ENCODE measurements at places on chromosomes 12 and 14.

DNA sequence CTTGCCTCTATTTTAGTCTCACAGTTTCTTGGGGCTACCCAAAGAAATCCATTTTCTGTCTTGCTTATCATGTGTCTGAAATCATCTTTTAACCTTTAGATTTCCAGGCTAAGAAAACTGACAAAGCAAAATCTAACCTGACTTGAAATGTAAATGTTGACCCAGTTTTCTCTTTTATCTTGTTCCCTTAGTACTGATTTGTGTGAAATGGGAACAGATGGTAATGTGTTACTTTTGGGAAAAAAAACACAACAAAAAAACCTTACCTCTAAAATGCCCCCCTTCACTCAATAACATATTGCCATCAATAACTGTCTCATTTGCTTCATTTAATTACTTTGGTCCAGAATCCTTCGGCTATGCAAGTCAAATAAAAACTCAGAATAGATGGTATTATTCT is 383.2 kb upstream of the DCN start:
- DNase-seq = no peak

DNA sequence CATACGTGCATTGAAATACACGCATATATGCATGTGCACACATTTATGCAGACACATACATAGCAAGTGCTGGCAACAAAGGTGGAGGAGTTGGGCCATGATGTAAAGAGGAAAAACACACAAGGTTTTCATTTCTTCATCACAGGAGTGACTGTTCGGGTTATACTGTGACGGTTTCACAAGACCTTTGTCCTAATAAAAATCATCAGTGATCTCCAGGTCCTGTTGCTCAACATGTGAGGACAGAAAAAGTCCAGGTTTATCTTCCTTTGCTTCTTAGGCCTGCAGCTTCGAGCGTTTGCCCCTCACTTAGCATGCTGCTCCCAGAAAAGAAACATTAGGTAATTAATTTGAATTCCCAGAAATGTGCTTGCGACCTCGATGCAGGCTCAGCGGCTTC is 1260.0 kb upstream of the TMEM132C start:
- no peak for DNase-seq

DNA sequence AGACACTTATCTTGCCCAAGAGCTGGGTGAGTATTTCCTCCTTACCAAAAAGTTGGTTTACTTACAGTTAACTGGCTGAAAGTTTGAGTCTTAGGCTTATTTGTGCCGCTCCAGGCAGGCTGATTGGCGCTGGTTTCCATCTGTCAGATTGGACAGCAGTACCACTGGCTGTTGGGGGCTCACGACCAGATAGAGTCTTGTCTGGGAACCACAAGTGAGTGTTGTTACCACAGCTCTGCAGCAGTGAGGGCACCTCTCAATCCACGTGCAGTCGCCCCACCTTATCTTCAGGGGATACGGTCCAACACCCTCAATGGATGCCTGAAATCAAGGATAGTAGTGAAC is 58.9 kb downstream of the DDX51 start:
- DNase-seq = no peak

GRCh38 chr12:10027721-10028120 is 2.8 kb upstream of the CLEC9A start:
- DNase-seq = no peak

DNA sequence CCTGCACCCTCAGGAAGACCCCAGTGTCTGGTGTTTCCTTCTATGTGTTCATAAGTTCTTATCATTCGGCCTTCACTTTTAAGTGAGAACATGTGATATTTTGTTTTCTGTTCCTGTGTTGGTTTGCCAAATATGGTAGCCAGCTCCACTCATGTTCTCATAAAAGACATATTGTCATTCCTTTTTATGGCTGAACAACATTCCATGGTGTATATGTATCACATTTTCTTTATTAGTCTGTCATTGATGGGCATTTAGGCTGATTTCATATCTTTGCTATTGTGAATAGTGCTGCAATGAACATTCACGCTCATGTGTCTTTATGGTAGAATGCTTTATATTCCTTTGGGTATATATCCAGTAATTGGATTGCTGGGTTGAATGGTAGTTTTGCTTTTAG is 645.1 kb downstream of the SLC16A7 start:
- DNase-seq = no peak

DNA sequence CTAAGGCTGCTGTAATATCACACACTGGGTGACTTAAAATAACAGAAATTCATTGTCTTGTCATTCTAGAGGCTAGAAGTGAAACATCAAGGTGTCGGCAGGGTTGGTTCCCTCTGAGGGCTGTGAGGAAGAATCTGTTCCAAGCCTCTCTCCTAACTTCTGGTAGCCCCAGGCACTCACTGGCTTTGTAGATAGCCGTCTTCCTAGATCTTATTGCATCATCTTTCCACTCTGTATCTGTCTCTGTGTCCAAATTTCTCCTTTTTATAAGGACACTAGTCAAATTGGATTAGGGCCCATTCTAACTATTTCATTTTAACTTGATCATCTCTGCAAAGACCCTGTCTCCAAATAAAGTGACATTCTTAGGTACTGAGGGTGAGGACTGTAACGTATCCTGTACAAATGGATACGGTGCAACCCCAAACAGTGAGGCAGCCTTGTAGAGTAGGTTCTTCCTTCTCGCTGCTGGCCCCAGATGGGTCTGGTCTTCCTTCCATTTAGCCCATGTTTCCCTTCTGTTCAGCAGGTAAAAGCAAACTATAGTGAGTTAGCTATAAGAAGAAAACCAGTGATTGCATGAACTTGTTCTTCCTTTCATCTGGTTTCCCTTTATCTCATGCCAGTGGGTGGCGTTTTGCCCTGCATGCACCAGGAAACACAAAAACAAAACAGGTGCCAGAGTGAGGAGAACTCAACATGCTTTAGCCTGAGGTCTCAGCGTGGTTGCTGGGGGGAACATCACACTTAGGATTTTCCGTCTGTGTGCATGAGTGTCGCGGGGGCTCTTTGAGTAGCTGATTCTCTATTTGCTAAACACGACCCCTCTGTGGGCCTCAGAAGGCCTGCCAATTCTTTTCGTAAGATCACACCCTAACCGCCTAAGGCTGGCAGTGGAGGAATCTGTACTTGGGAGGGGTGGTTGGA is 19.5 kb downstream of the TTC9 start:
- DNase-seq = no peak

DNA sequence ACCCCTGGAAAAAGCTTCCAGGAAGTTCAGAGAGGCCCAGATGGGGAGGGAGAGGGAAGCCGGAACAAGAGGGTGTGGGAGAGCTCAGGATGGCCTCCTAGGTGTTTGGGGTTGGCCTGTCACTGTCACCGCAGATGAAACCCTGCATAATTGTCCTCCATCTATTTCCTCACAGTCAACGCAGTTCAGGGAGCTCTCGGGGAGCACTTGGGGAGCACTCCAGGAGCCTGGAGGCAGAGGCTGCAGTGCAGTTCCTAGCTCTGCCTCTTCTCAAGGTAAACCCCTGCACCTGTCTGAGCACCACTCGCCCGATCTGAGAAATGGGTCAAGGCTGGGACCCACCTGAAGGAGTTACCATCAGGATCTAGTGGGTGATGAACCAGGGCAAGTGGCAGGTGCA is 194.6 kb upstream of the LHX5 start:
- DNase-seq = no peak

DNA sequence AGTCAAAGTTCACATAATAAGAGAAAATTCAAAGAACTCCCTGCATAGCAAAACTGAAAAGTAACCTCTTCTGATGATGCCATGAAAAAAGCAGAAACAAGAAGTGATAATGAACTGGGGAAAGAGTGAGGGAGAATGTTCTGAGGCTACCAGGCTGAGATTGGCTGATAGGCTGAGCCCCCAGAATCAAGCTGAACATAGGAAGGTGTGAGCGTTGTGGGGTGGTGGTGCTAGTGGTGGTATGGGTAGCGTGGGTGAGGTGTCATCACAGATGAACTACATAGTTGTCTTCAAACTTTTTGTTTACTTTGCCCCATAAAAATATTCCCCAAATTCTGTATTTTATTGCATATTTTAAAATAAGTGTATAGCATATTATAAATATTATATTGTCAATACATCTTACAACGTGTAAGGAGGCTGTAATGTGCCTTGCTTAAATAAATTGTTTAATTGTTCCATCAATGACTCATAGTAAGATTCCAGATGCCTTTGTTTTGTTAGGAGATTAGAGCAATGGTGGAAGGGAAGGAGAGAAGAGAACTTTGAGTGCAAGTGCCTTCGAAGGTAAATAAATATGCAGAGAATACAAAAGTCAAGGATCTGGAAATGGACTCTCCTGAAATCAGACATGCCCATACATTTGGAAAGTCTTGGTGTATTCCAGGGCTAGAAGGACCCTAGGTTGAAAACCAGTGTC is 15.8 kb upstream of the CFAP54 start:
- no peak for DNase-seq

DNA sequence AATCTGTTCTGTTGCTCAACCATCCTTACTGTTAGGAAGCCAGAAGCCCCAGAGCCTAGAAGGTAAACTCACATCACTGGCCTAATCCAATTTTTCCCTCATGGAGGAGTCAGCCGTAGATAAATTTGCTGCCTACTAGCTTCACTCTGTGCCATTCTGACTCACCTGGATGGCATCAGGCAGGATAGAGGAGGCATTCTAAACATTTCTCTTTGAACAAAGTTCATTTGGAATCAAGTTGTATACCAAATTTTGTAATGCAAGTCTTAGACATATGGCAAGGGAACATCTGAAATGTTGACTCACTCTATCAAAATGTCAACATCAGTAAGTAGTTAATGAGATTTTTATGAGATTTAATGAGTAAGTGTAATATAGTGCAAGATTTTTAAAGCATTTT is 13.6 kb upstream of the TBC1D30 start:
- no peak for DNase-seq

DNA sequence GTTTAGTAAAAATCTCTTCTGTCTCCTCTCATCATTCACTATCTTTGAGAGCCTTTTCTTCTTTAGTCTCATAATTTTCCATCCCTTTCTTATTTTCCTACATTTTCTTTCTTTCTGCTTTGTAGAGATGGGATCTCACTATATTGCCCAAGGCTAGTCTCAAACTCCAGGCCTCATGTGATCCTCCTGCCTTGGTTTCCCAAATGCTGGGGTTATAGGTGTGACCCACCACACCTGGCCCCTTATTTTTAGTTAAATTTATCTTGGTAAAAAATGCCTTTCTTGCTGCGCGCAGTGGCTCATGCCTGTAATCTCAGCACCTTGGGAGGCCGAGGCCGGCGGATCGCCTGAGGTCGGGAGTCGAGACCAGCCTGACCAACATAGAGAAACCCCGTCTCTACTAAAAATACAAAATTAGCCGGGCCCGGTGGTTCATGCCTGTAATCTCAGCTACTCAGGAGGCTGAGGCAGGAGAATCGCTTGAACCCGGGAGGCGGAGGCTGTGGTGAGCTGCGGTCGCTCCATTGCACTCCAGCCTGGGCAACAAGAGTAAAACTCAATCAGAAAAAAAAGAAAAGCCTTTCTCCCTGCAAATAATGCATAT is 996 bp downstream of the SLC2A3 start:
- no peak for DNase-seq

DNA sequence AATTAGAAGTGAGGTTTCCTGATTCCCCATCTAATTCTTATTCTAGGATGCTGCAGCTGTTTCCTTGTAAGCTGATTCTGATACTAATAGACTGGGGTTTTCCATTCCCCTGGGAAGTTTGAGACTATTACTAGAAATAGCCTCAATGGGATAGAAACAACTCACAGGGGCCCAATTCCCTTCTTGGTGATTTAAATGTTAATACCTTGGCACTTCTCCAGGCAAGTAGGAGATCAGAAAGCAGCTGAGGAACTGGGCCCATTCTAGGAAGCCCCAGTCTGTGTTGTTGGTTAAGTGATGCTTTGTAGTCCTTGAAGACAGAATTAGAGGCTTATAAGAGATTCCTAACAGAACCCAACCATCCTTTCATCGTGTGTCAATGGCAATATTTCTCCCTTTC is 407.0 kb upstream of the SEL1L start:
- DNase-seq = no peak

DNA sequence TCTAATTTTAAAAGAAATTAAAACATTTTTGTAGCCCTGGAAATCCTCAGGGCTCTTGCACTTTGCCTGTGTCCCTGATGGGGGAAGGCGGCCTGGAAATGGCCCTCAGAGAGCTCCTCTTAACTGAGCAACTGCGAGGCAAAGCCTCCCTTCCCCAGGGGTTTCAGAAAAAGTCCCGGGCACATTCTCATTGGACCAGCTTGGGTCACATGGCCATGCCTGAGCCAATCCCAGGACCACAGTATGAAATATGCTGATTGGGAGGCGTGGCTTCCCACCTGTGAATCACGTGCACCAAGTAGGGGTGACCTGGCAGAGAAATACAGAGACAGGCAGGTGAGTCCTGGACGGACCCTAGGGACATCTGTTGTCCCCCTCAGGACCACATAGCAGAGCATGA is 90.4 kb upstream of the SFSWAP start:
- DNase-seq = no peak

GRCh38 chr12:126337556-126338441 is 1272.6 kb downstream of the AACS start:
- no peak for DNase-seq

- DNase-seq = no peak
Observed at GRCh38 chr14:47929334-47929733, 253.9 kb upstream of the MDGA2 start.

GRCh38 chr12:40137252-40137651 is 31.4 kb upstream of the SLC2A13 start:
- no peak for DNase-seq

DNA sequence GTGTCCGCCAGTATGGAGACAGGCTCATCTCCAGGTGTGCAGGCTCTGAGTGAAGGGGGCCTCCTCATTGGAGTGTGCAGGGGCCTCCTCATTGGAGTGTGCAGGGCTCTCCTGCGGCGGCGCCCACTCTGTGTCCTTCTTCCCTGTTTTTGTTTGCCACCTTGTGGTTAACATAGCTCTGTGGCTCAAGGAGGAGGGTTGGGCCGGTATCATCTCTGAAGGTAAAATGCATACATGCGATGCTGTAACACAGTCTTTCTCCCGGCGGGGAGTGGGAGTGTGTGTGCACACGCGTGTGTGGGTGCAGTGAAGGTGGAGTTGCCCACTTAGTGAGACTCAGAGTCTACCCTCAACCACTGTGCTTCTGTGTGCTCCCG is 429.4 kb downstream of the ZFP36L1 start:
- DNase-seq = no peak

DNA sequence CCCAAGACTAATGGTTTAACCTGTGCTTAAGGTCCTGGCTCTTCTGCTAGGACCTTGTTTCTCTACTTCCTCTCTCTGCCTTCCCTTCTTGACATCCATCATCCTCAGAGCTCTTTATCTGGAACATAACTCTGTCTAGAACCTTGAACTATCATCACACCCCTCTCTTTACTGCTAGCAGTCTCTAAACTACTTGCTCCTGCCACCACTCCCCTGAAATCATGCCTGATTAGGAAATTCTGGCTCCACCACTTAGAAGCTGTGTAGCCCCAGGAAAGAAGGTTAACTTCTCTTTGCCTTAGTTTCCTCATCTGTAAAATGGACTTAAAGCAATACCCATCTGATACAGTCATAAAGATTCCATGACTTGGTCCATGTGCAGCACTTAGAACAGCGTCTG is 9.1 kb downstream of the SLC38A1 start:
- DNase-seq = no peak

Measured in stimulated activated CD4-positive, alpha-beta T cell treated with anti-CD3 and anti-CD28 coated beads, Interleukin-12 subunit alpha, Interleukin-12 subunit beta, amount 100 ng/mL, for 24 hours (primary cell).